Body of pancreas (tissue), 4 donors: ENCODE measurements at places on chromosomes 4 and X. TPM values are rescaled to one million over a fixed set of nuclear protein-coding genes. Genes with fewer than 3 reads are reported as not detected.

DNA sequence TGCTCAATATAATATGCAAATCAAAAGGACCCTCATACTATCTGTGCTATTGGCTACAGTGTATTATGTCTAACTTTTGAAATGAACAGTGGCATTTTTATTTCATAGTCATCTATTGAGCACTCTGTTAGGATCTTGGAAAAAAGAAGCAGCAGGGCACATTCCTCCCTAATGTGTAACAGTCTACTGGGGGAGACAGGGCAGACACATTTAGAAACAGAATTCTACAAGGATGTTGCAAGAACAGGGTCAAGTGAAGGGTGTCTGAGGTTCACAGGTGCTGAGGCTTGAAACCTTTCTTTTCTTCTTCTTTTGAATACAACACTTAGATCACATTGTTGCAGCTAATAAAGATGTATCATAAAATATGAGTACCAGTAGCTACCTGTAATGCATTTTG lies 129.7 kb upstream of the SLC4A4 start:
- DNase-seq = no peak

- DNase-seq = no peak
Observed at GRCh38 chr4:35970366-35970960, 273.9 kb downstream of the ARAP2 start.

DNA sequence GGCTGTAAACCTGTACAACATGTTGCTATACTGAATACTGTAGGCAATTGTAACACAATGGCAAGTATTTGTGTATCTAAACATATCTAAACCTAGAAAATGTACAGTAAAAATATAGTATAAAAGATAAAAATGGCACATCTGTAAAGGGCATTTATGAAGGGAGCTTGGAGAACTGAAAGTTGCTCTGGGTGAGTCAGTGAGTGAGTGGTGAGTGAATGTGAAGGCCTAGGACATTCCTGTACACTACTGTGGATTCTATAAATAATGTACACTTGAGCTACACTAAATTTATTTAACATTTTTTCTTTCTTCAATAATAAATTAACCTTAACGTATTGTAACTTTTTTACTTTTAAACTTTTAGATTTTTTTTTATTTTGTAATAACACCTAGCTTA lies 5.0 kb upstream of the SHROOM4 start:
- no peak for DNase-seq

- no peak for DNase-seq
Observed at GRCh38 chr4:27027428-27027827, 166.8 kb downstream of the STIM2 start.

DNA sequence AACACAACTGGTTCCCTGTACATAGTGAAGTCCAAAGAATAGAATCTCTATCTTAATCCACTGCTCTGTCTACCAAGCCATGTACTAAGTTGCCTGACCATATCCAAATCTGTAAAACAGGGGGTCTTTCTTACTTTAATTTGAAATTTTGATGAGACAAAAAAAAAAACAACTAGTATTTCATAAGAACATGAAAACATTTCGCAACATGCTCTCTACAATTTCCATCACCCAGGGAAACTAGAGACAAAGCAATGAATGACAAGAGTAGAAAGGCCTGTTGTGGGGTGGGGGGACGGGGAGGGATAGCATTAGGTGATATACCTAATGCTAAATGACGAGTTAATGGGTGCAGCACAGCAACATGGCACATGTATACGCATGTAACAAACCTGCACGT lies 279.9 kb downstream of the PPP3CA start:
- no peak for DNase-seq

GRCh38 chr4:150579551-150580234 lies 2.3 kb upstream of the MAB21L2 start:
- DNase-seq = no peak

DNA sequence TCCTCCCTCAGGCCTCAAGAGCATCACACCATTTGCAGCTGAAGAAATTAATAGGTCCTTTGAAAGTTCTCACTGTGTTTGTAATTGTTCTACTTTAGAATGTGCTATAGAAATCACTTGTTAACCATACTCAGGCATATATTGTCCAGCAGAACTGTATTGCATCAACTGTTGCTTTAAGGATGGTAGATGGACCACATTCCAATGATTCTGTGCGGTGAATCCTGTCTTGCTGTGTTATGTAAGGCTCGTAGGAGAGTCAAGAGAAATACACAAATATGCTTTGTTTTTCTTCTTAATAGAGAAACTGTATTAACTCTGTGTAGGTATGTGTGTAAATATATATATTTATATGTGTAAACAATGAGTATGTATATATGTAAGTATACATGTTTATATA lies 6.3 kb upstream of the ADGRA3 start:
- DNase-seq = no peak

- DNase-seq = no peak
Observed at GRCh38 chrX:130769835-130770234, 133.2 kb downstream of the ENOX2 start.

GRCh38 chrX:110806145-110806544 lies 10.5 kb upstream of the CHRDL1 start:
- DNase-seq = no peak

- no peak for DNase-seq
Observed at GRCh38 chr4:144353292-144353691, 212.8 kb upstream of the GYPA start.

GRCh38 chr4:123352240-123352945 lies 44.2 kb upstream of the SPRY1 start:
- peak; percentile 16 for DNase-seq

DNA sequence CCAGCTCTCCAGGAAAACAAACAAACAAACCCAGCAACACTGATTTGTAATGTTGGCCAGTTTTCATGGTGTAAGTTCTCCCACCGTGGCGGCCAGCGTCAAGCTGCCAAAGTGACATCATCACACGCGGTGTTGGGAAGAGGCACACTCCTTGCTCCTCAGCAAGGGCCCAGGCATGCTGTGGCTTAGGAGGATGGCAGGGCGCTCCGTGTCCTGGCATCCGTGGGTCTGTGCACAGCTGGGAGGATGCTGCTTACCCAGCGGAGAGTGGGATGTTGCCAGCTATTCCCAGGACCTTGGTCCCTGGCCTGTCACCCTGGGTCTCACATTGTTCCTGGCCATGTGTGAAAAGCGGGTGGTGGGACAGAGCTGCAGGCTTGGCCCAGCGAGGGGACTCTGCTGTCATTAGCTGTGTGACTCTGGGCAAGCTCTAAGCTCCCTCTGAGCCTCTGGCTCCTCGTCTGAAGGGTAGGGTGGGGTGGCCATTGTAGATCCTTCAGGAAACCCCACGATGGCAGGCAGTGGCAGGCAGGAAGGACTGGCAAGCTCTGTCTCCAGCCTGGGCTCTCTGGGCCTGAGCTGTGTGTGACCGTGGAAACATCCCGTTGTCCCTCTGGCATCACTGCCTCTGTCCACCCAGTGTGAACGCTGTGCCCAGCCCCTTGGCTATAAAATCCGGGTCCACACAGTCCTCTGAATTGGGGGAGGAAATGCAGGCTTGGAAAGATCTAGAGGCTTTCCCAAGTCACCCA lies 10.8 kb downstream of the PSAPL1 start:
- DNase-seq = no peak

- DNase-seq = peak; percentile 84
Observed at GRCh38 chr4:8192748-8193738, 6.0 kb upstream of the SH3TC1 start.

GRCh38 chrX:18424482-18425198 lies 768 bp upstream of the CDKL5 start:
- DNase-seq = peak; percentile 45

DNA sequence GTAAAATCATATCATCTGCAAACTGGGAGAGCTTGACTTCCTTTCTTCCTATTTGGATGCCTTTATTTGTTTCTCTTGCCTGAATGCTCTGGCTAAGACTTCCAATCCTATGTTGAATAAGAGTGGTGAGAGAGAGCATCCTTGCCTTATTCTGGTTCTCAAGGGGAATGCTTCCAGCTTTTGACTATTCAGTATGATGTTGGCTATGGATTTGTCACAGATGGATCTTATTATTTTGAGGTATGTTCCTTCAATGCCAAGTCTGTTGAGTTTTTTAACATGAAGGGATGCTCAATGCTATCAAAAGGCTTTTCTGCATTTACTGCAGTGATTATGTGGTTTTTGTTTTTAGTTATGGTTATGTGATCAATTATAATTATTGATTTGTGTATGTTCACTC lies 2144.6 kb upstream of the TENM3 start:
- no peak for DNase-seq

- DNase-seq = no peak
Observed at GRCh38 chrX:143633461-143634308, 2.2 kb downstream of the SLITRK4 start.

DNA sequence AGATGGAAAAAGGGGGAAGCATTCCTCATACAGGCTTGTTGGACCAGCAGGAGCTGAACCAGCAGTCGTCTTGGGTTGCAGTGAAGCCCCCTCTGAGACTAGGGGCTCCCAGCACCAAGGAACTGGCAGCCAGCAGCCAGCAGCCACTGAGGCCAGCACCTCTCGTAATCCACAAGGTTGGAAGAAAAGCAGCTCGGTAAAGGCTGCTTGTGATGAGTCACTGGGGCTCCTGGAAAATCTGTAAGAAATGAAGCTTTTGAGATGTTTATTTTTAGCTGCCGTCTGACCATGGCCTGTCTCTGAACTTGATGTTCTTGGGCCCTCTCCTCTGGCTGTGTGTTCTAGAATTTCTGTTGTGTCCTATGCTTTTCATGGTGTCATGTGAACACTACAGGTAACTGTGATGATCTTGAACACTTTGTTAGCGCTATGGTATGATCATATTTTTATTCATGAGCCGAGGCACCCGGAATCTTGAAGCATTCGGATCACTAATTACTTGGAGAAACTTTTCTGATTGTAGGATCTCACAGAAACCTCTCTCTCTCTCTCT lies 18.6 kb downstream of the CLCN4 start:
- no peak for DNase-seq

DNA sequence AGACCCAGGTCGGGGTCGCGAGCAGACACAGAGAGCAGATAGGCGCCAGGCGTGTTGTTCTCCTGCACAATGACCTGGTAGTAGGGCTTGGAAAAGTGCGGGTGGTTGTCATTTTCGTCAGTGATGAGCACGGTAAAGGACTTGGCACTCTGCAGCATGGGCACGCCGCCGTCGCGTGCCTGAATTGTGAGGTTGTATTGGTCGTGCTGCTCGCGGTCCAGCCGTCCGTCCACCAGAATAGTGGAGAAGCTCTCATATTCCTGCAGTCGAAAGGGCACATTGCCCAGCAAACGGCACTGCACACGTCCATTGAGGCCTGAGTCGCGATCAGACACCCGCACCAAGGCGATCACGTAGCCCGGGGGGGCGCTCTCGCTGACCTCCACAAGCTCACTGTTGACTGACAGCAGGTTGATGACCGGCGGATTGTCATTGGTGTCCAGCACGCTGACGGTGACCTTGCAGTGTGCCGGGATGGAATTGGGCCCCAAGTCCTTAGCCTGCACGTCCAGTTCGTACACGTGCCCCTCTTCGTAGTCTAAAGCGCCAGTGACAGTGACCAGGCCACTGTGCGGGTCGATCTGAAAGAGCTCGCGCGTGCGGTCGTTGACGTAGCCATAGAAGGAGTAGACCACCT lies 2.8 kb downstream of the PCDH19 start:
- DNase-seq = no peak

The PCSK1N gene
- 110 TPM for total RNA-seq

The SMS gene
- total RNA-seq = 13.5 TPM

The MAOA gene
- 47.1 TPM for total RNA-seq

The SEPSECS gene
- total RNA-seq = 8.8 TPM

The NAA11 gene
- not detected for total RNA-seq

The HTN3 gene
- not detected for total RNA-seq

The FRAS1 gene
- 24.4 TPM for total RNA-seq

The ADAMTS3 gene
- total RNA-seq = 0.33 TPM
